HS-5 (cell line): ENCODE measurements at places on chromosomes 16 and 17.

GRCh38 chr17:16456742-16457316 is 35.2 kb downstream of the LRRC75A start:
- no peak for DNase-seq

DNA sequence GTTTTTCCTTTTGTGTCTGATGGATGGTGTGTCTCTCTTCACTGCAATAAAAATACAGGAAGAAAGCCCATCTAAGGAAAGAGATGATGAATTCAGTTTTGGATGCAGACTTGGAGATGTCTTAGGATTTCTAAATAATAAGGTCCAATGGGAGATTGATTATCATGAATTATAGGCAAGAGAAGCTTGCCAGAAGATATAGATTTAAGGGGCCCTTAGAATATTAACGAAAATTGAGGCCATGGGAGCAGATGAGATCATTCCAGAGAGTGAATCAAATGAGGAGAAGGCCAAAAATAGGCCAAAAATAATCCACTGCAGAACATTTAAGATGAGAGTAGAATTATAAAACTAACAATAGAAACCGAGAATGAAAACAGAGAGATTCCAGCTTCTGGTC is 63.1 kb downstream of the KCNJ2 start:
- no peak for DNase-seq

DNA sequence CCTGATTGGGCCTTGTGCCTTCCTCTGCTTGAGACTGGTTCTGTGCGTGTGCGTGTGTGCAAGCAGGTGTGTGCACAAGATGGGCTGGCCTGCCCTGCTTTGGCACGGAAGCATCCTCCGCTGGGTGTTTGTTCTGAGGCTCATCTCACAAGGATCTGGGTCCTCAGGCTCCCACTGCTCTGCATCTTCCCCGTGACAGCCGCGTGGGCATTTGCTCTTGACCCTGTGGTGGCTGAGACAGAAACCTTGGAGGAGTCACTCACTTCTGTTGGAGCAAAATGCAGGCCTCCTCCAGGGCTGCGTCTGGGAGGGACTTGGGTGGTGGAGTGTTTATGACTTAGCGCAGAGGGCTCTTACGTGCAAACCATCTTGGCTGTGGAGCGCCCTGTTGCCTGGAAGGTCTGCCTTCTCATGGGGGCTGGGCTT is 119.2 kb downstream of the RPTOR start:
- DNase-seq, result no peak

- no peak for DNase-seq
These were observed 17.0 kb downstream of the FAM117A start for GRCh38 chr17:49746791-49747490.

- DNase-seq, result no peak
These were observed 40.8 kb downstream of the MRC2 start for GRCh38 chr17:62668091-62668804.

GRCh38 chr17:61124562-61124961 is 275.1 kb upstream of the TBX2 start:
- DNase-seq, result no peak

GRCh38 chr17:72222661-72223380 is 102.0 kb downstream of the SOX9 start:
- no peak for DNase-seq

- DNase-seq, result no peak
These were observed 46.8 kb downstream of the BRIP1 start for GRCh38 chr17:61816538-61816937.

DNA sequence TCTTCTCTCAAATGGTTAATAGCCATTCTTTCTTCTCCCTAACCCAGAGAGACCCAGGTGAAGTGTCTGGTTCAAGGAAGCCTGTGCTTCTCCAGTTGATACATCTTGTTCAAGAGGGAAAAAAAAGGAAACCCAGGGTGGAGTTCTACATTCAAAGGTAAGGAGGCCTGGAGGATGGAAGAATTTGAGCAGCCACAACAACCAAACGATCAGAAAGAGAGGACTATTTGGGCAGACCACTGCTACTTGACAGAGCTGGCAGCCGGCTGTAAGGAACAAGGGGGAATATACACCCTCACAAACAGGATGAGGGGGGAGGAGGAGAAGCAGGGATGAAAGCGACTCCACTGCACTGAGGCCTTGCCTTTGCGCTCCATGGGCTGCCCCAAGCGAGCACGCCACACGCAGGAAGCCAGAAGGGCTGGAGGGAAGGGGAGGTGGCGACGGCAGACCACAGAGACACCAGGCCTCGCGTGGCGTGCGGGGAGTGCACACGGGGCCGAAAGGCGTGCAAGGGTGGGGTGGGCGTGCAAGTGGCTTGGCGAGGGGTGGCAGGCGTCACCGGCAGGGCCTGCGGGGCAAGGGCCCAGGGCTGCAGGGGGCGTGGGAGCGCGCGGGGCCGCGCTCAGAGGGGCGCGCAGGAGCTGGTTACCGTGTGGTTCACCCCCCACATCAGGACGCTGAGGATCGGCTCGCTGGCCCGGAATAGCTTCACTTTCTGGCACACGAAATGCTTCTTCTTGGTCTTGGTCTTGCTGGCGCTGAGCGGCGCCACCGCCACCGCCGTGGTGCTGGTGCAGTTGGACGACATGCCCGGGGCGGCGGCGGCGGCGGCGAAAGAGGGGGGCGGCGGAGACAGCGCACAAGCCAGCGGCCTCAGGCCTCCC is 499 bp downstream of the PIP4K2B start:
- DNase-seq, result no peak

GRCh38 chr17:37839196-37839978 is 84.8 kb upstream of the TBC1D3K start:
- no peak for DNase-seq

DNA sequence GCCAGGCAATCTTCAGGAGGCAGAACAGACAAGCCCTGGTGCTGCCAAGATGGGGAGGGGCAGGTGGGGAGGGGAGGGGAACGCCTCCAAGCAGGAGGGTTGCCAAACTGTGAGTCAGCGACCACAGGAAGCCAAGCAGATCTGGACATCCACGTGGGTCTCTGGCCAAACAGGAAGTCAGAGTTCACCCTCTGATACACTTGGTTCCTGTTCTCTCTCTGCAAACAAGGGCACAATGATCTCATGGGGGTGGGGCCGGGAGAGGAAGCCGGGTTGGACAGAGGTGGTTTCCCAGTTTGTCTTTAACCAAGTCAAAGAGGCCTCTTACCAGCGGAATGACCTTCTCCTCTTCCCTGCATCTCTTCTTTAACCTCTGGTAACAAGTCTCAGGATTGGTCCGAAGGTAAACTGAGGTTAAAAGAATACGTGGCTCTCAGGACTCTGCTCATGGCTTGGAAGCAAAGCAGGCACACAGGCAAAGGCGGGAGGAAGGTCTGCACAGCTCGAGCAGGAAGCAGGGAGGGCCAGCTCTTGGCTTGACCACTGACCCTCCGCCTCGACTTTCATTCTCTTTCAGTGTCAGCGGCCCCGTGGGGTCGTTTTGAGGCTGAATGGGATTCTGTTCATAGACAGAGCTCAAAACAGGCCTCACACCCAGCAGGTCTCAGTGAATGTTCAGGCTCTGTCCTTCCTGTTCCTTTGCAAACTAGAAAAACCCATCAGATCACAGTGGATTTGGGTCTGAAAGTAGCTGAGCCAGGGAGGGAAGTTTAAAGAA is 32.9 kb downstream of the TK2 start:
- peak; percentile 95 for DNase-seq

DNA sequence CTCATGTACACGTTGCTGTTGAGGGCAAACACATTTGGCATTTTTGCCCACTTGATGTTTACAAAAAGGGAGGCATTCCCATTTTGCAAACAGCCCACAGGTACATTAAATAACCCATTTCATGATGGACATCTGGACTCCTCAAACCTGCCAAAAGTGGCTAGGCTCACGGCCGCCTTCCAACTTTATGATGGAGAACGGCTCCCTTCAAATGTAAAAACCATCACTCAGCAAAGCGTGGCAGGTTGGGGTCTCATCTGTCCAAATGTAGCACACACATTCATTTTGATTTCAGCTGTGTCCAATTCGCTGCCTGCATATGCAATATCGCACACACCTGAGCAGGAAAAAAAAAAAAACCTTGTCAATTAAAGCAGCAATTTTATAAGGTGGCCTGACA is 417.8 kb downstream of the TMEM114 start:
- no peak for DNase-seq

DNA sequence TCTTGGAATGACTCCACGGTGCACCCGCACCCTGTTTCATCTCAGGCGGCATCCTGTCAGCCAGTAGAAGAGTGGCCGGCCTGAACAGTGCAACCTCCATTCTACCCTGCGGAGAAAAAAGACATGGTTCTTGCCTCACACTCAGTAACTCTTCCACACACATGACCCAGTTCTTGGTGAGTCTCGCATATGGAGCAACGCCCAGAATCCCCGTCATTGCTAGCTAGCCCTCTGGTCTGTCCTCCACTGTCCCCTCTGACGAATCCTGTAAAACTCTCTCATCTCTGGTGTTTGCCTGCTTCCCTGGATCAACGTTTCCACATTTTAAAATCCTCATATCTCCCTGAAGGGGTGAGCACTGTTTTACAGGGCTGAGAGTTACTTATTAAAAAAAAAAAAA is 4.2 kb upstream of the RDM1 start:
- DNase-seq, result no peak

- no peak for DNase-seq
These were observed 64.3 kb downstream of the KLHDC4 start for GRCh38 chr16:87701505-87701921.

DNA sequence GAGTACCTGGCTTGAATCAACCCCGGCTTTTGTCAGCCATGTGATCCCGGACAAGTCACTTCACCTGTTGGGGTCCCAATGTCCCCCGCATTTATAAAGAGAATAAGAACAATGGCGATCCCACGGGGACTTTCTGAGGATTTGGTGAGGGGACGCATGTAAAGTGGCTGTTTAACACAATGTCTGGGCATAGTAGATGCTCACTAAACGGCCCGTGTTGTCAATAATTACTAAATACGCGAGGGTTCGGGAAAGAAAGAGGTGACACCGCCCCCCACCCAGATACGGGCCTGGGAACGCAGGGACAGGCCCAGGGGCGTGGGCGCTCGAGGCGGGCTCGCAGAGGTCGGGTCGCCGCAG is 1.8 kb downstream of the SYNGR3 start:
- no peak for DNase-seq

DNA sequence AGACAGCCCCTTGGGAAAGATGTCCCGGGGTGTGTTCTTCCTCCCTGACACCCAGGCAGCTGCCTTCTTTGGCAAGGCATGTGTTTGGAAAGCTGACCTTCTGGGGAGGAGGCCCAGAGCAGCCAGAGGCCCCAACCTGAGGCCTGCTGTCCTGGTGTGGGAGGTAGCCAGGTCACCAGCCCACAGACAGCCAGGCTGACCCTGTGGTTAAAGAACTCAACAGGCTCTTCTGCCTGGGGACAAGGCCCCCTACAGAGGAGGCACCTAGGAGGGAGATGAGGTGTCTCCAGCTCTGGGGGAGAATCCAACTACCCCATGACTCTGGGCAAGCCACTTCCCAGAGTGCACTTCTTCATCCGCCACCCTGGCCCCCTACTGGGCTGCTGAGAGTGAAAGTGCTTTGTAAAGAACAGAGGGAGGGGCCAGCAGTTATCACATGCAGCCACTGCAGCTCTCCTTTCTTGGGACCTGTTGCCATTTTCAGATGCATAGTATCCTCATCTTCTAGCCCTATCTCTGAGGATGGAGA is 13.1 kb upstream of the SREBF1 start:
- no peak for DNase-seq

GRCh38 chr16:21641916-21642315 is 10.5 kb downstream of the IGSF6 start:
- no peak for DNase-seq

DNA sequence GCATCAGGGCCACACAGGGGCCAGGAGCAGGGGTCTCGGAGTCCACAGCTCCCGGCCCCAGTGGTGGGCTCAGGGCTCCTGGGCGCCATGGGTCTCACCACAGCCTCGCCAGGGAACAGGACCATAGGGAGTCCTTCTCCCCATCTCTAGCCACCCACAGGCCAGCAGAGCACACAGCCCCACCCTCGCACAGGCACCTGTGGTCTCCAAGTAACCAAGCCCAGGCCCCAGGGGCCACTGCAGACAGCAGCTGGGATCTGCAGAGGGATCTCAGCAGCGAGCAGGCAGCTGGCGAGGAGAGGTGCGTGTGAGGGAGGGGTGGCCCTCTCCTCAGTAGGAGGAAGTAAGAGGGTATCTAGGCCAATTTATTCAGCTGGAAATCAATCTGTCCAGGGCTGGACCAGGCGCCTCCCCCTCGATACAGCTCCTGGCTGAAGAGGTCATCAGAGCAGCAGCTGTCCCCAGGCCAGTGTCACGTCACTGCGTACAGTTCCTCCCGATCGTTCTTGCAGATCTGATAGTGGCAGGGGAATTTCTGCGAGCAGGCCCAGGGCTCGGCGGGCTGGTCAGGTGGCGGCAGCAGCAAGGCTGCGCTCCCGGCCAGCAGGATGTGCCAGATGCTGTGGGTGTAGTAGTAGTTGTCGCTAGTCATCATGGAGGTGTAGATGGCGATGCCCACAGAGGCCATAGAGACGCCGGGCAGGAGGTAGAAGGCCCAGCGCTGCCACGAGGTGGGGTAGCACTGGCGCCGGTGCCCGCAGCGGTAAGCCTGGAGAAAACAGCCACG is 1.4 kb upstream of the MRPL28 start:
- no peak for DNase-seq

- no peak for DNase-seq
These were observed at the start of gene PDIA2 for GRCh38 chr16:283033-283805. TSS of gene PDIA2 (plus strand) at chr16:283164. CDS start at chr16:283170, 6 bp downstream.

GRCh38 chr16:28491230-28491969 is 474 bp downstream of the CLN3 start:
- no peak for DNase-seq

- DNase-seq, result no peak
These were observed 2.7 kb downstream of the CCDC102A start for GRCh38 chr16:57533431-57534336.

DNA sequence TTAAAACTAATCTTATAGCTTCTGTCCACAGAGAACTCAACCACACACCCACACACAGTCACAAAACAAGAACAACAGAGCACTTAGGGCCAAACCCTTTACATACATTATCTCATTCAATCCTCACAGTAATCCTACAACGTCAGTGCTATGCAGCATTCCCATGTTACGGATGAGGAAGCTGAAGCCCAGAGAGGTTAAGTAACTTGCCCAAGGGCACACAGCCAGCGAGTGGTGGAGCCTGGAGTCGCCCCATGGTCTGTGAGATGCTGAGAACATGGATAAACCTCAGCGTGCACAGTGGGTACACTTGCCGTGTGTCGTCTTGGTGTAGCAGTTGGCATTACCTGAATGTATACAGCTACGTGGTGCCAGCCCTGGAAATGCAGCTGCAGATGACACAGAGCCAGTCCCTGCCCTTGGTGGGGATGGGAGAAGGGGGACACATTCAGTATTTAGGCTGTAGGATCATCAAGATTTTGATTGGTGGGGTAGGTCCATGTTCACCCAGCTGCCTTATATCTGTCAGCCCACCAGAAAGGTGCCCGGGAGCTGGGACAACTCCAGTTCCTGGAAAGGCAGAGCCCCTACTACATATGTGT is 177.0 kb downstream of the IRF8 start:
- DNase-seq, result no peak

DNA sequence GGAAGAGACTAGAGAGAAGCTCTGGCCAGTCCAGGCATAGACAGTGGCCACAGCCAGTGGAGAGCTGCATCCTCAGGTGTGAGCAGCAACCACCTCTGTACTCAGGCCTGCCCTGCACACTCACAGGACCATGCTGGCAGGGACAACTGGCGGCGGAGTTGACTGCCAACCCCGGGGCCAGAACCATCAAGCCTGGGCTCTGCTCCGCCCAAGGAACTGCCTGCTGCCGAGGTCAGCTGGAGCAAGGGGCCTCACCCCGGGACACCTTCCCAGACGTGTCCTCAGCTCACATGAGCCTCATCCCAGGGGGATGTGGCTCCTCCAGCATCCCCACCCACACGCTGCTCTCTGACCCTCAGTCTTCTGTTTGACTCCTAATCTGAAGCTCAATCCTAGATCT is 3.2 kb downstream of the RHBDF1 start:
- no peak for DNase-seq

GRCh38 chr17:80381416-80381923 is 33.5 kb upstream of the ENDOV start:
- no peak for DNase-seq
